ENCODE measurements at places on chromosomes 16 and 17.

- DNase-seq = no peak
Measured at GRCh38 chr17:72937707-72938106, 154.8 kb downstream of the SLC39A11 start.

- no peak for DNase-seq
Measured at GRCh38 chr17:51010173-51010675, 110.4 kb downstream of the SPAG9 start.

DNA sequence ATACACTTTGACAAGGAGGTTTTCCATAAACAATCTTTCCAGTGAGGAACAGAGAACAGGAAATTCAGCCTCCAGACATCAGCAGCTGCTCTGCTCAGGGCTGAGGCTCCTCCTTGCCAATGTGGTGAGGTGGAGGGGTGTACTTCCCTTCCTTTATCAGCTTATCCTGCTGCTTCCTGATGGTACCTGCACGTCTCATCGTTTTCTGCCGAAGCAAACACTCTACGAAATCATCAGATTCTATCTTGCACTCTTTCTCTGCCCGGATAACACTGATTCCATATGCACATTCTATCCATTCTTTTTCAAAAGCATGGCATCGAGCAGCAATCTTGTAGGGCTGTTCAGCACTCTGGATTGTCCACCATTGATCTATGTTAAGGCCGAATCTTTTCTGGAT lies 15.4 kb upstream of the SEZ6 start:
- no peak for DNase-seq

DNA sequence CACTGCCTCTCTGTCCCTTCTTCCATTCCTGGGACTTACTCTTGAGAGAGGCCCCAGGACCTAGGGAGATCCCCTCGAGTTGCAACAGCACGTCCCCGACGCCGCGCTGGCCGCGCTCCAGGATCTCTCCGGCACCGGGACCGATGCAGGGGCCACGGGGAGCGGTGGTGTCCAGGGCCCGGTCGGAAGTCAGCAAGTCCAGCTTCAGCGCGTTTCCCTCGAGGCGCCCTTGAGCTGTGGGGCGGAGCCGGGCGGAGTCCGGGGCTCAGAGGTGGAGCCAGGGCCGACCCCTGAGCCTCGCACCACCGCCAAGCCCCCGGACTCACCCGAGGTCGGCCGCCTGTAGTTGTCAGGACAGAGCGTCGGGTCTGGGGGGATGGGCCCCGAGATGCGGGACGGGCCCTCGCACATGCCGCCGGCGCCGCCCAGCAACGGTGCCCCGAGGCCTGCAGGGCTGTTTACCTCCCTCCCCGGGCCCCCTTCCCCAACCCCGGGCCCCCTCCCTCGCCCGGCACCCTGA lies 458 bp downstream of the ENKD1 start:
- no peak for DNase-seq

GRCh38 chr16:79347277-79347676 lies 253.3 kb downstream of the MAF start:
- peak; percentile 27 for DNase-seq
